C1 segment of cervical spinal cord (tissue), 14 donors: ENCODE measurements at places on chromosomes 16 and 17.

GRCh38 chr16:81029930-81030604, 5.6 kb upstream of the ATMIN start:
- DNase-seq: no peak

GRCh38 chr16:89491238-89491869, 993 bp upstream of the ANKRD11 start:
- DNase-seq: no peak

DNA sequence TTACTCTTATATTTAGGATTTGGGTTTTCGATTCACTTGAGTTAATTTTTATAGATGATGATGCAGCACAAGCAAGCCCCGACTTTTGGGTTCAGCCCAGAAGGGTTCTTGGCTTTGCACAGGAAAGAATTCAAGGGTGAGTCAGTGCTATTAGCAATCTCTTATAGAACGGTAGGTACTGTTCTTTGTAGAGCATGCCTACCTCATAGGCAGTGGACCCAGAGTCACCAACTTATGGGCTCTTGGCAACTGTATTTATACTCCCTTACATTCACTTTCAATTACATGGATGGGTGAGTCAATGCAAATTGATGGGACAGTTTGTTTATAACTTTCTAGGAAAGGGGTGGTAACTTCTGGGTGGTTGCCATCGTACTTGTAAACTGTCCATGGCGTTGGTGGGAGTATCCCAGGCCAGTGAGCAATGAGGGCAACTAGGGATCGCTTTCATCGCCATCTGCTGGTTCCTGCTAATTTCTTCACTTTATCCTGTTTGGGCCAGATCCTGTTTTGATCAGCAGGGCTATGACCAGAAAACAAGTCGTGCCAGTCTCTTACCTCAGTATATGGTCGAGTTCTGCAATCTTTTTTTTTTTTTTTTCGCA, 362.6 kb downstream of the CNTNAP4 start:
- no peak for DNase-seq

DNA sequence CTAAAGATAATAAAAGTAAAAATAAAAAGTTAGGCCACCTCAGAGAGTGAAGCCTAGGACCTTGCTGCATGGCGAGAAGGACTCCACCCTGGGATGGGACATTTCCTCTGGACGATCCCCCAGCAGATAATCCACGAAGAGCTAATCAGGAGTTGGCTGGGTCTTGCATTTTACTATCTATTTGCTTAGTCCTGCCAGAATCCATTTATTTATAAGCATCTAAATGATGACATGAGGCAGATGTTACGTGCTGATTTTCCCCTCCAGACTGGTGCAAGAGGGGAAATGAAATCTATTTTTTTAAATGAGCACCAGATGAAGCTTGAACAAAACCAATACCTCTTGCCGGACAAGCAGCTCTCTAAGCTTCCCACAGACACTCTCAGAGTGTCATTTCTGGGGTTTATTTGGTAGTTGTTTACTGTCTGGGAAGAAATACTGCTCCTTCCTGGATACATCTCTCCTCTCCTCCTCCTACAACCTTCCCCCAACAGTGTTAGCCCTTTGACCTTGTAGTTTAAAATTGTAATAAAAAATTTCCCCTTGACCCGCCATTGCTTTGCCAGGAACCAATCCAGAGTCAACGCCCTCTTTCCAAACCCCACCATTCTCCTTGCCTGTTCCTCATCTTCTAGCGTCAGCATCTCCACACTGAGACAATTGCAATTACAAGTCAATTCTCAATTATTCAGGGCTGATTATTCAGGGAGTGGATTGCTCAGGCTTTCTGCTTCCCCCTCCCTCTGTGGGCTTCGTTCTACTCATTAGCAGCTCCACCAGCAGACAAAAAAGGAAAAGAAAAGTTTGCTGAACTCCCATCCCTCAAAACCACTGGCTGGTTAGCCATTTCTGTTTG, 63.0 kb downstream of the GSG1L start:
- no peak for DNase-seq

DNA sequence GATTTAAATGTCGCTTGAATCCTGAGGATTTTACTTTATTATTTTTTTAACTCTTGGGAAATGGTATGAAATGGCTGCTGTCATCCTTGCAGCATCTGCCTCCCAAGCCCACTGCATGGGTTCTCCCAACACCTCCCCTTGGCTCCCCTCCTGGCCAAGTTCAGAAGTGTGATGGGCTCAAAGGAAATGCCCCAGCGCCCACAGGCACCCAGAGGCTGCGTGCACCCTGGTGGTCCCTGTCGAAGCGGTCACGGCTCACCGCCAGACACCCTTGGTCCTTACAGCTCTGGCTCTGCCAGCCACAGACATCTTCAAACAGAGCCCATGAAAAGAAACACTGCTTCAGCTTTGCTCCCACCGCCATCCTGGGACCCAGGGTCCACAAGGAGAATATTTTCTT, 334.7 kb downstream of the SOX9 start:
- no peak for DNase-seq

GRCh38 chr16:88737298-88738150, 31.2 kb downstream of the CTU2 start:
- peak; percentile 13 for DNase-seq

- DNase-seq: no peak
Observed at GRCh38 chr16:73547552-73548403, 499.9 kb upstream of the ZFHX3 start.

GRCh38 chr17:62732125-62732524, 76.0 kb downstream of the MARCHF10 start:
- DNase-seq: no peak

- no peak for DNase-seq
Observed at GRCh38 chr17:3925684-3926485, 9.6 kb upstream of the P2RX1 start.

GRCh38 chr17:43020789-43021740, 1.1 kb downstream of the VAT1 start:
- DNase-seq: peak; percentile 48

DNA sequence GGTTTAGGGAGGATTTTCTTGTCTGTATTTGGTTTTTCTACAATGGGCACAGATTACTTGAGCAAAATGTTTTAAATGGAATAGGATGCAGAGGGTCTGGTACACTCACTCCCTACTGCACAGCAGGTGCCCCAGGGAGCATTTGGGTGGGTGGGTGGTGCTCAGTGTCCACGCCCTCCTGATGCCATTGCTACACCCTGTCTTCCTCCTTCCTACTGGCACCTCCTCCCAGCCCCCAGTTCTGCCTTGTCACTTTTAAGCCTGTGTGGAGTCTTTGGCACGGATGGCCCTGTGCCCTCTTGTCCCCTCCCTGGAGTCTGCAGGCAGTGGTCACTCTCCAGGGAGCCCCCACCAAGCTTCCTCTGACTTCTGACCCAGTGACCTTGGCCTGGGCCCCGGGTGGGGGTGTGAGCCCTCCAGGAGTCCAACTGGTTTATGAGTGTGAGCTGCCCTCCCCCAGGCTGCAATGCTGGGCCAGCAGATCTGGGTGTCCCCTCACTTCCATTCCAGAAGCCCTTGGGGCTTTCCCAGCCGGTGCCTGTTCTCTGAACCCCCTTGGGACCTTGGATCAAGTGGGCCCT, 15.5 kb downstream of the LLGL2 start:
- no peak for DNase-seq

DNA sequence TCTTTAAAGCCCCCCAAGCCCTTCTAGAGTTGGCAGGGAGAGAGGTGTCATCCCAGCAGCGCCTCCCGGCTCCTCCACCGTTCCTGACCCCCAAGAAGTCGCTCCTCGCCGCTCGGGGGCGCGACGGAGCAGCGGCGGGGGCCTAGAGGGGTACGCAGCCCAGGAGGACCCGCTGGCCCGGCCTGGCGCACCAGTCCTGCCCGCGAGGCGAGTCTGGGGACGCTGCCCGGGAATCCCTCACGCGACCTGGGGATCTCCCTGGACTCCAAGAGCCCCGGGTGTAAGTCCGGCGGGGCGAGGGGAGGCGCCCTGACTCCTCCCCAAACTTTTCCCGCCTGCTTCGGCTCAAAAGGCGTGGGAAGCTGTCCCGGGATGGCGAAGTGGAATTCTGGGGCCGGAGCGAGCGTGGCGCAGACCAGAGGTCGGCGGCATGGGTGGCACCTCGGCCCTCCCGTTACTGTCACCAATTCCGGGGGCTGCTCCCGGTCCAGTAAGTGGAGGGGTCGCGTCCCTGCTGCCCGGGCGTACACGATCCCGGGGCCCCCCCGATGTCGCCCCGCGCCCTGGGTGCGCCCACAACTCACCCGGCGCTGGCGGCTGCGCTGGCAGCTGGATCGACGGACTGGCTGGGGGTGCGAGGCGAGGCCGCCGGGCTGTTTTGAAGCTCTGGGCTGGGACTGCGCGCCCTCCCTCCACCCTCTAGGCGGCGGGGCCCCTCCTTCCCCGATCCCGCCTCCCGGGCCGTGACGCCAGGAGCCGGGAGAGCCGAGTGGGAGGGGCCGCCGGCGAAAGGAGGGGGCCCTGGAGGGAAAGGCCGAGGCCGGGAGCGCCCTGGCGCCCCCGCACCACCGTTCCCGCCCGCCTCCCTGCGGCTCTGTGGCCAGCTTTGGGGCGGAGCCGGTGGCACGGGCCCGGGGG, at the start of gene EMP2:
EMP2 (minus strand) TSS at position 634 of the 918 bp plus-strand sequence. CDS start 32,981 bp downstream, outside the sequence.
- DNase-seq: peak; percentile 42

- no peak for DNase-seq
Observed at GRCh38 chr17:21542991-21543390, 149.3 kb upstream of the KCNJ18 start.

GRCh38 chr16:89918453-89919347, at the start of gene MC1R:
Gene MC1R (plus strand): TSS chr16:89918862. CDS start chr16:89919259, 397 bp downstream.
- no peak for DNase-seq

DNA sequence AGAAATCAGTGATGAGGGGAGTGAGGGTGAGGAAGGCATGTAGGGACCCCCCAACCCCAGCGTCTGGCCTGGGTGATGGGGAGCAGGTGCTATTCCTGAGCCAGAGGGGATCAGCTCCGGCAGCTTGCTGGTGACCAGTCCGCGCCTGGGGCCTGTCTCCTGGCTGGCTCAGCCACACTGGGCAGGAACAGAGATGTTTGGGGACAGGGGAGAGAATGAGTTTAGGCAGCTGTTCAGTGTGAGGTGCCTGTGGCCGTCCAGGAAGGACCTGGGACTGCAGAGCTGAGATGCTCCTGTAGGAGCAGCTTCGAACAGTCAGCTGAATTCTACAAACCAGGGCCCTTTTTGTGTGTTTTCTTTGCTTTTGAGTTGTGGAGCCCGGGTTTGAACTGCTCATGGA, 23.2 kb upstream of the SPNS2 start:
- no peak for DNase-seq

GRCh38 chr16:28103516-28104170, 40.1 kb upstream of the GSG1L start:
- no peak for DNase-seq

DNA sequence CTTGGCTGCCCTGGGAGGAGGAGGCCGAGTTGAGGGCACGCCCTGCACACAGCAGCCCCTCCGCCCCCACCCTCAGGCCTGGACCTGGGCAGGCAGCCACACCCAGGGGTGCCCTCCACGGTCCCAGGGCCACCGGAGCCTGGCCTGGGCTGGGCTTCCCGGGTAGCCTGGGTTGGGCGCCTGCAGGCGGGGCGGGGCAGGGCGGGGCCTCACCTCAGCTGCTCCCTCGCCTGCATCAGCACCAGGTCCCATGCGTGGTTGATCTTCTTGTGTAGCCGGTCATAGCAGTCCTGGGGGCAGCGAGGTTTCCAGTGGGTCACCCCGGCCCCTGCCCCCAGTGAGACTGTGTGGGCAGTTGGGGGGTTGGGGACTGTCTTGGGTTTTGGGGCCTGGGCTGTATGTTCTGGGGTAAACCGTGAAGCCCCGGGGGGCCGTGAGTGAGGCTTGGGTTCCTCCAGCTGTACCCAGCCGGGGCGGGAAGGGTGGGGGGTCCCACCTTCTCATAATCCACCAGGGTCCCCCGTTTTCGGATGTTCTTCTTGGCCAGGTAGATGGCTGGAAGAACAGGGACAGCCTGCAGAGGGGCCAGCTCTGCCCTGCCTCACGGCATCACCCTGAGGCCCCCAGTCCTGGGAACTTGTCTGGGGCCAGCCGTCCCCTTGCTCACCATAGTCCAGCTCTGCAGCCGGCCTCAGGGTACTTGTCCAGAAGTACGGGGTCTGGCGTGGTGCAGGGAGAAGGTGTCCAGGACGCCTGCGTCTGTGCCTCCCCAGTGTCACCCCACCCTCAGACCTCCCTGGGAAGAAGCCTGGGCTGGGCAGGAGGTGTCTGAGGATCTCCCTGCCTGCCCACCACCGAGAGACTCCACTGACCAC, 2.0 kb downstream of the RGS11 start:
- DNase-seq: no peak

DNA sequence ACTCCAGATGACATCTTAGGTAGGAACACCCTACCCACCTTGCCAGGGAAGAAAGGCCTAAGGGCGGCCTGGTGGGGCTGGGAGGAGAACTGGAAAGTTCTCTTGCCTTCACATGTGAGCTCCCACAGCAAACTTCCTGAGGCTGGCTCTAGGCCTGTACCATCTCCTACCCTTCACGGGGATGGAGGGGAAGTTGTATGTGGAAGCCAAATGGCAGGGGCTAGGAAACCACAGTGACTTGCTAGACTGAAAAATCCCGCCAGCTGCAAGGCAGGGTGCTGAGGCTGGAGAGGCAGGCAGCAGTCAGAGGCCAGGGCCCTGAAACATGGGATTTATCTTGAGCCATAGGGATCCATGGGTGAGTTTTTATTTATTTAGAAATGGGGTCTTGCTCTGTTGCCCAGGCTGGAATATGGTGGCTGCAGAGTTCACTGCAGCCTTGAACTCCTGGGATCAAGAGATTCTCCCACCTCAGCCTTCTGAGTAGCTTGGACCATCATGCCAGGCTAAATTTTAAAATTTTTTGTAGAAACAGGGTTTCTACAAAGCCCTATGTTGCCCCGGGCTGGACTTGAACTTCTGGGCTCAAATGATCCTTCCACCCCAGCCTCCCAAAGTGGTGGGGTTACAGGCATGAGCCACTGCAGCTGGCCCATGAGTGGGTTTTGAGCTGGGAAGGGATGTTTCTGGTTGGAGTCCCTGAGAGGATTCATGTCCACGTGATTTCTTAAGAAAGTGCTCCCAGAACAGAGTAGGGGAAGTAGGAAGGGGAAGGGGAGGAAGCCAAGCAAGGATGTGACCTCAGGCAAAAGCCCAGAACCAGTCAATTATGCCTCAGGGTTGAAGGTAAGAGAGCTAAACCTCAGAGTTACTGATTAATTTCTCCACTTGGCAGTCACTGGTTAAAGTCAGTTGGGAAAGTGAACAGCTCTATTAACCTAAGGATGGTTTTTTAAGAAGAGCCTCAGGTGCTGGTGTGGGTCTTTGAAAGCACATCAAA, 4.0 kb upstream of the KAT8 start:
- no peak for DNase-seq

GRCh38 chr17:67290711-67291291, 45.8 kb upstream of the HELZ start:
- DNase-seq: no peak

GRCh38 chr16:2953706-2954627, 10.1 kb upstream of the KREMEN2 start:
- no peak for DNase-seq
